ENCODE measurements at places on chromosomes 6 and 20.

DNA sequence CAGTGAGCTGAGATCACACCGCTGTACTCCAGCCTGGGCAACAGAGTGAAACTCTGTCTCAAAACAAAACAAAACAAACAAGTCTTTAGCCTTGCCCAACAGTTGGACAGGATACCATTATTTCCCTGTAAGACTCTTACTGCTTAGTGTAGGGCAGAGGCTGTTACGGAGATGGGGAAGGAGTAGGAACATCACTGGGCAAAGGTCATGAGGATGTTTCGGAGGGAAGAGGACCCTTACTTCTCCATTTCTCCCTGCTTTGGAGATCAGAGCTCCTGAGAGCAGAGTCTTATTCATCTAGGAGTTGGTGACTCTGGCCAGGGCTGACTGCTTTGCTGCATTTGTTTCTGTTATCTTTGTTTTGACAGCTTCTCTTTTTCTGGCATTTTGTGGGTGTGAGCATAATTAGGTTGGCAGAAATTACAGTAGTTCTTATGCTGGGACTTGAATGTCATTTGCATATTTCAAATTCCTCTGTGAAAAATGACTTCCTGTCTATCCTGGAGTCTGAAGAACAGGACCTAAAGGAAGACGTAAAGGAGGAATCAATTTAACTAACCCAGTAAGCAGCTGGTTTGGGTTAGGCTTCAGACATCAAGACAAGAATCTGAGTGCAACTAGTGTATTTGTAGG, 89.0 kb downstream of the CDS2 start:
- no peaks in the 10 kb centered on the region for H3K36me3 ChIP-seq
- no peak overlapping the region for H3K4me3 ChIP-seq
- H3K27me3 ChIP-seq: peaks cover 4% of the 10 kb centered on the region
- DNase-seq: peak; percentile 6
- peaks cover 24% of the 10 kb centered on the region for H3K4me1 ChIP-seq

DNA sequence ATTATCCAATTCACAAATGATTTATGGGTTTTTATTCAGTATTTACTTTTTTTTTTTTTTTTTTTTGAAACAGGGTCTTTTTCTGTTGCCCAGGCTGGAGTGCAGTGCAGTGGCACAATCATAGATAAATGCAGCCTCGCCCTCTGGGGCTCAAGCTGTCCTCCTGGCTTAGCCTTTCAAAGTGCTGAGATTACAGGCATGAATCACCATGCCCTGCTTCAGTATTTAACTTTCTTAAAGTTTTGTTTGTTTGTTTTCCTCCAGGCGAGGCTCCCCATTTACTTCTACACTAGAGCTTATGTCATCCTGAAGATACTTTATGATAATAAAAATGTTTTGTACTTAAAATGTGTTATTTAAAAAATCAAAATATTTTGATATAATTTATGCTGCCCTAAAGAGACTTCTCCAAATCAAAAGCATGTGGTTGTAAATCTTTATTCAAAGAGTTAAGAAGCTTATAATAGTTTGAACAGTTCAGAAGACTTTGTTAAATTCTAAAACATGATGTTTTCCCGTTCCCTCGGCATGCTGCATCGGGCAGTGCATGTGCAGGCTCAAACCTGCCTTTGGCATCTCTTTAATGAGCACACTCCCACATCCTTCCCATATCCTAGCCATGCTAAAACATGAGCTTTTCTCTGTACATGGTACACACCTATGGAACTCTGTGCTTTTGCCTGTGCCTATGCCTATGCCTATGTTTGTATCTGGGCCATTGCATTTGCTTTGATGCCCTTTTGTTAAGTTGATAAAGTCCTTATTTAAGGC, 11.0 kb downstream of the SMPDL3A start:
- peak; percentile 50 for DNase-seq
- H3K4me3 ChIP-seq: no peak overlapping the region
- H3K27ac ChIP-seq: no peak overlapping the region
- 0 out of 2 replicates have a peak, but pooled peaks cover 4% of the 10 kb centered on the region for H3K36me3 ChIP-seq
- no peaks in the 10 kb centered on the region for H3K27me3 ChIP-seq

GRCh38 chr6:100464903-100465700, at the start of gene SIM1:
Gene SIM1, minus strand, starts transcription at chr6:100464921. Its CDS starts 1,453 bp downstream, at chr6:100463468.
- H3K27me3 ChIP-seq: peaks cover 2% of the 10 kb centered on the region
- peak within 1 kb of the TSS; percentile 93 for H3K27ac ChIP-seq
- peak; percentile 93 for DNase-seq
- H3K36me3 ChIP-seq: peaks cover 34% of the 10 kb centered on the region

DNA sequence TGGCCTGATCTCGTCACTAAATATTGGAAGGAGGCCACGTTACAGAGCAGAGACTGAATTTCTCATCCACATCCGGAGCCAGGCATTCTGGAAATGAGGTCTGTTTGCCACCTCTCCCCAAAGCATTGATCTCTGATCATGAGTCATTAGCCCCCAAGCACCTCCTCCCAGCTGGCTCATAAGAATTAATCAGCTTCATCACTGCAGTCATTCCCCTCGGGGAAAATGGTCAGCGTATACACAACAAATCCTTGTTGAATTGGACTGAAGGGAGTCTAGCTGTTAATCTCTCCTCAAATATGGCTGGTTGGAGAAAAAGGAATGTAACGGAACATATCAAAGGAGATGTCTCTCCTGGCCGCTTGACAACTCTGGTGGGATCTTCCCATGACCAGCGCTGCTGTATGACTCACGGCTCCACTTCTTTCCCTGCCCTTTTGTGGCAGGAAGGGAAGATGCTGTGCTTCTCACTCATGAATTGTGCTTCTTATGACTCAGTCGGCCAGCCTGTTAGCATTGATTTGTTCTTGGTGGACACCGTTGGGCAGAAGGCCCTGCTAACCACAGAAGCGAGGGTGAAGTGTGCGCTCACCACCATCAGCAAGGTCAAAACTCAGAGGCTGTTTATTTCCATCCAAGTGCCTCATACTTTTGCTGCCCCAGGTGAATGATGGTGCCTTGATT, 76.7 kb downstream of the RNF182 start:
- H3K4me3 ChIP-seq: peak overlapping the region; percentile 75
- H3K27me3 ChIP-seq: no peaks in the 10 kb centered on the region
- DNase-seq: peak; percentile 99
- peaks cover 9% of the 10 kb centered on the region for H3K36me3 ChIP-seq
- peaks cover 18% of the 10 kb centered on the region for H3K4me1 ChIP-seq
- peak overlapping the region; percentile 95 for H3K27ac ChIP-seq

- H3K27ac ChIP-seq: no peak within 1 kb of the TSS
- H3K27me3 ChIP-seq: peaks cover 40% of the 10 kb centered on the region
- no peaks in the 10 kb centered on the region for H3K4me1 ChIP-seq
- H3K4me3 ChIP-seq: no peak within 1 kb of the TSS
These were observed at the start of gene RSPO4 for GRCh38 chr20:1001911-1002681. Gene RSPO4, minus strand, starts transcription at chr20:1002311. Its CDS starts 147 bp downstream, at chr20:1002164.

- DNase-seq: no peak
- no peaks in the 10 kb centered on the region for H3K36me3 ChIP-seq
- no peaks in the 10 kb centered on the region for H3K27me3 ChIP-seq
- no peak overlapping the region for H3K27ac ChIP-seq
- no peak overlapping the region for H3K4me3 ChIP-seq
These were observed 21.1 kb downstream of the GCNT2 start for GRCh38 chr6:10542213-10542612.

GRCh38 chr6:35181308-35181932, 32.3 kb upstream of the SCUBE3 start:
- H3K36me3 ChIP-seq: no peaks in the 10 kb centered on the region
- peak overlapping the region; percentile 75 for H3K4me3 ChIP-seq
- DNase-seq: peak; percentile 82
- no peaks in the 10 kb centered on the region for H3K27me3 ChIP-seq
- peak overlapping the region; percentile 95 for H3K27ac ChIP-seq

- H3K36me3 ChIP-seq: no peaks in the 10 kb centered on the region
- no peak for DNase-seq
- no peak overlapping the region for H3K27ac ChIP-seq
- no peak overlapping the region for H3K4me3 ChIP-seq
These were observed 7.2 kb downstream of the LMBRD1 start for GRCh38 chr6:69789578-69789977.

DNA sequence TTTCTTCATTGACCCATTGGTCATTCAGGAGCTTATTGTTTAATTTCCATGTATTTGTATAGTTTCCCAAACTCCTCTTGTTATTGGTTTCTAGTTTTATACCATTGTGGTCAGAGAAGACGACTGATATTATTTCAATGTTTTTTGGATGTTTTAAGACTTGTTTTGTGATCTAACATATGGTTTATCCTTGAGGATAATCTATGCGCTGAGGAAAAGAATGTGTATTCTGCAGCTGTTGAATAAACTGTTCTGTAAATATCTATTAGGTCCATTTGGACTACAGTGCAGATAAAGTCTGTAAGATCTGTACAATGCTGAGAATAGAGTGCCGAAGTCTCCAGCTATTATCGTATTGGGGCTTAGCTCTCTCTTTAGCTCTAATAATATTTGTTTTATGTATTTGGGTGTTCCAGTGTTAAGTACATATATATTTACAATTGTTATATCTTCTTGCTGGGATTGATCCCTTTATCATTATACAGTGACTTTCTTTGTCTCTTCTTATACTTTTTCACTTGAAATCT, 223.3 kb upstream of the ZNF217 start:
- H3K27ac ChIP-seq: no peak overlapping the region
- no peak for DNase-seq
- H3K27me3 ChIP-seq: no peaks in the 10 kb centered on the region
- no peak overlapping the region for H3K4me3 ChIP-seq
- peaks cover 5% of the 10 kb centered on the region for H3K36me3 ChIP-seq
- H3K4me1 ChIP-seq: peaks cover 23% of the 10 kb centered on the region

- H3K4me3 ChIP-seq: no peak overlapping the region
- H3K4me1 ChIP-seq: no peaks in the 10 kb centered on the region
- H3K27me3 ChIP-seq: peaks cover 9% of the 10 kb centered on the region
These were observed 9.1 kb upstream of the ADA start for GRCh38 chr20:44660581-44660980.

GRCh38 chr6:42532038-42532669, 31.7 kb upstream of the UBR2 start:
- H3K27ac ChIP-seq: no peak overlapping the region
- DNase-seq: peak; percentile 76
- peaks cover 2% of the 10 kb centered on the region for H3K27me3 ChIP-seq
- H3K36me3 ChIP-seq: no peaks in the 10 kb centered on the region
- no peak overlapping the region for H3K4me3 ChIP-seq

GRCh38 chr20:52031206-52031562, 160.4 kb downstream of the ZFP64 start:
- peak overlapping the region; percentile 91 for H3K27ac ChIP-seq
- H3K4me3 ChIP-seq: peak overlapping the region; percentile 77
- H3K36me3 ChIP-seq: no peaks in the 10 kb centered on the region
- no peaks in the 10 kb centered on the region for H3K27me3 ChIP-seq

- no peak overlapping the region for H3K4me3 ChIP-seq
- H3K27me3 ChIP-seq: peaks cover 2% of the 10 kb centered on the region
- no peak overlapping the region for H3K27ac ChIP-seq
These were observed 51.6 kb upstream of the GTSF1L start for GRCh38 chr20:43778375-43778774.

DNA sequence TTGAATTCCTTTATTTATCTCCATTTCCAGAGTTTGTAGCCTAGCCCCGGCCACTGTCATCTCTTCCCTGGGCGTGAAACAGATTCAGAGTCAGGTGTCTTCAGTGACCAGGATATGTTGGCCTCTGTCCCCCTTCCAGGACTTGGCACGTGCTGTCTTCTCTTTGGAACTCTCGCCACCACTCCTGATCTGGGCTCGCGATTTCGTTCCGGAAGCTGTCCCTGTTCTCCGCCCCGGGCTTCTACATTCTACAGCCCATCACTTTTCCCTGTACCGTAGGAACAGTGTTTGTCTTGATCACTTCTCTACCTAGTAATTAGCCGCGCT, 739 bp downstream of the GSS start:
- peaks cover 2% of the 10 kb centered on the region for H3K27me3 ChIP-seq
- peak; percentile 25 for DNase-seq
- peaks cover 9% of the 10 kb centered on the region for H3K36me3 ChIP-seq
- H3K4me3 ChIP-seq: peak overlapping the region; percentile 96

DNA sequence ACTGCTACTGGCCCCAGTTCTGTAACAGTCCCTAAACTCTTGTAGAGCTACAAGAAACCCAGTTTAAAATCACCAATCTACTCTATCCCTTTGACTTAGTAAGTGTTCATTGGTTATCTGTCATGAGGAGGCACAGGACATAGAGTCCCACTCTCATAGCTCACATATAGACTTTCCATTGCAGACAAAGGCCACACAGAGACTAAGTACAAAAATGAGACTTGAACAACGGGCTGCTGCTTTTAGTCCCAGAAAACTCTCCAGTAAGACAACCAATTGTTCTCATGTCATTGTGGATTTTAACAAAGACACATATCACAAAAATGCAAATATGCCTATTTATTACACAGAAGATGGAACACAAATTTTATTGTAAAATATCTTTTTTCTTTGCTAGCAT, 197.4 kb downstream of the PTPRK start:
- H3K4me1 ChIP-seq: no peaks in the 10 kb centered on the region
- peaks cover 18% of the 10 kb centered on the region for H3K36me3 ChIP-seq
- no peak overlapping the region for H3K27ac ChIP-seq
- H3K27me3 ChIP-seq: no peaks in the 10 kb centered on the region
- no peak overlapping the region for H3K4me3 ChIP-seq
- DNase-seq: no peak

GRCh38 chr6:161696801-161697200, 422.9 kb upstream of the AGPAT4 start:
- no peak for DNase-seq
- H3K4me1 ChIP-seq: no peaks in the 10 kb centered on the region
- H3K27me3 ChIP-seq: no peaks in the 10 kb centered on the region
- no peak overlapping the region for H3K27ac ChIP-seq
- H3K4me3 ChIP-seq: no peak overlapping the region

DNA sequence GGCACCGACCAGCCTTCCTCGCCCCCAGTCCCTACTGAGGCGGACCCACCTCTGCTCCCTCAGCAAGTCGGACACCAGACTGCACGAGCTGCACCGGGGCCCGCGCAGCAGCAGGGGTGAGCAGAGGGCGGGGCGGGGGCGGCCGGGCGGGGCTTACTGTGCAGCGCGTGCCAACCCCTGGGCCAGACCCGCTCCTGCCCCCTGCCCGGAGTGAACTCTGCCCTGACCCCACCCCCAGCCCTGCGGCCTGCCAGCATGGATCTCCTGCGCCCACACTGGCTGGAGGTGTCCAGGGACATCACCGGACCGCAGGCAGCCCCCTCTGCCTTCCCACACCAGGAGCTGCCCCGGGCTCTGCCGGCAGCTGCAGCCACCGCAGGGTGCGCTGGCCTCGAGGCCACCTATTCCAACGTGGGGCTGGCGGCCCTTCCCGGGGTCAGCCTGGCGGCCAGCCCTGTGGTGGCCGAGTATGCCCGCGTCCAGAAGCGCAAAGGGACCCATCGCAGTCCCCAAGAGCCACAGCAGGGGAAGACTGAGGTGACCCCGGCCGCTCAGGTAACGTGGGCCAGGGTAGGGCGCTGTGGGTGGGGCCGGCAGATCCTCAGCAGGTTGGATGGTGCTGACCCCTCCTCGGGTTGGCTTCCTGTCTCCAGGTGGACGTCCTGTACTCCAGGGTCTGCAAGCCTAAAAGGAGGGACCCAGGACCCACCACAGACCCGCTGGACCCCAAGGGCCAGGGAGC, 1.5 kb upstream of the SLC2A4RG start:
- peaks cover 2% of the 10 kb centered on the region for H3K27me3 ChIP-seq
- H3K4me1 ChIP-seq: no peaks in the 10 kb centered on the region
- H3K27ac ChIP-seq: no peak overlapping the region
- DNase-seq: no peak
- peaks cover 5% of the 10 kb centered on the region for H3K36me3 ChIP-seq

GRCh38 chr20:5316188-5317158, at the start of gene PROKR2:
Gene PROKR2, minus strand, starts transcription at chr20:5316954. Its CDS starts 2,585 bp downstream, at chr20:5314369.
- H3K27me3 ChIP-seq: peaks cover 22% of the 10 kb centered on the region
- H3K4me1 ChIP-seq: no peaks in the 10 kb centered on the region
- H3K36me3 ChIP-seq: no peaks in the 10 kb centered on the region
- no peak within 1 kb of the TSS for H3K27ac ChIP-seq
- H3K4me3 ChIP-seq: no peak within 1 kb of the TSS

GRCh38 chr20:36175475-36175995, 21.0 kb downstream of the EPB41L1 start:
- H3K4me1 ChIP-seq: peaks cover 18% of the 10 kb centered on the region
- no peaks in the 10 kb centered on the region for H3K27me3 ChIP-seq
- no peak overlapping the region for H3K4me3 ChIP-seq
